Cerebellum (tissue), 4 donors: ENCODE measurements at places on chromosomes 7 and 10. TPM values are rescaled to one million over a fixed set of nuclear protein-coding genes. Genes with fewer than 3 reads are reported as not detected.

- DNase-seq, result no peak
Observed at GRCh38 chr7:83655951-83656556, 7.1 kb upstream of the SEMA3E start.

DNA sequence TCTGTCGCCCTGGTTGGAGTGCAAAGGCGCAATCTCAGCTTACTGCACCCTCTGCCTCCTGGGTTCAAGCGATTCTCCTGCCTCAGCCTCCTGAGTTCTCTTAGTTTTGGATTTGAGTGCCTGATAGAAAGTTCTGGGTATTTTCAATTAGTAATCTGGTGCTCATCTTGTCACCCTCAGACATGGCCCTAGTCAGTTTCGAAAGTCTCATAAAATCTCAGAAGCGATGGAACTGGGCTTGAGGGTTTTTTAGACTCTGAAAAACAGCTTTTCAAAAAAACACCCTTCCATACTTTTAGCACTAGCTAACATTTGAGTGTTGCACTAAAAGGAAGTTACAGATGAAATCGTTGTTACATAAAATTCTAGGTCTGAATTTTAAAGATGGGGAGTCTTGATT is 9.4 kb upstream of the PIP4K2A start:
- DNase-seq, result no peak

DNA sequence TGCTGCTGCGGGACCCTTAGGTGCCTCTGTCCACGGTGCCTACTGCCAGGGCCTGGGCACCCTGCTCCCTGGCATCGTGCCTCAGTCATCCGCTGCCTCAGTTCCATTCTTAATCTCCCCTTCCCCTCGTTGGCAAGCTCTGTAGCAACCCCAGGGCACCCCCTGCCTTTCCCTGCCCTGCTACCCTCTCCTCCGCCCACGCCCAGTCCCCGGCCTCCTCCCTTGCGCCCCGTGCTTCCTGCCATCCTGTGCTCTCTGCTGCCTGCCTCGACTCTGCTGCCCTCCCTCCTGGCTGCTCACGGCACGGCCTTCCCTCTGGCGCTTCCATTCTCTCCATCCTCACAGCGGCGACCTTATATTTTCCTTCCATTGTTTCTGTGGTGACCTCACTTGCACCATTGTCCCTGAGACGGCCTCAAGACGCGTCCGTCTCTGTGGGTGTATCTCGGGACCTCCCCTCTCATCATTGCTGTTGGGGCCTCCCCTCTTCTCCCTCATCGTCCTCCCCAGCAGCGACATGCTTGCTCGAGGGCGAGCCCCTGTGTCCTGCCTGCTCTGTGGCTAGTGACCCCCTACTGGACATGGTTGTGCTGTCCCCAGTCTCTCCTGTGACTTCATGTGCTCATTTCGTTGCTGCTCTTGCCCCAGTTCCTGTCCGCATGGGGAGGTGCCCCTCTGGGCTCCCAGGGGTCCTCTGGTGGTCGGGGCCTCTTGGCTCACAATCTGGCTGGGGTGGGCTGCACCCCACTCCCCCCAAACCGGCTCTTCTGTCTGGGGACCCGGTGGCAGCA is 35.3 kb downstream of the AGAP3 start:
- no peak for DNase-seq

DNA sequence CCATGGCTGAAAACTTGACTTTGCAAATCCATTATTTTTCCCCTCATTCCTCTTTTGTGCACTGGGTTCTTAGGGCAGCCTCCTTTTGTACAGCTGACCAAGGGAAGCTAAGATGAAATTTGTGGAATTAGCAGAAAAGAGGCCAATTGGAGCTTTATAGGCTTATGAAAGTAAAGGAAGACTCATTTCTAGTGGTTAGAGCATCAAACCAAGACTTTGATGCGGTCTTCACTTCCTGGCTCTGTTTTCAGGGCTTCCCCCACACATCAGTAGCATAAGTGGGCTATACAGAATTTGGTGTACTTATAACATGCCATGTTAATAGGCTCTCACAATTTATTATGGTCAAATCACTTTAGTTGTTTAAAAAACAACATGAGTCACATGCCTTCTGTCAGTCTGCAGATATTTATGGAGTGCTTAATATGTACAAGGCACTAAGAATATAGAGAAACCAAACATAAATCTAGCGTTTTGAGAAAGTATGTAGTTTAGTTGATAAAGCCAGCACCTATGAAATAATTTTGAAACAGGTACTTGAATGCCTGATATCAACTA is 5.7 kb downstream of the AUTS2 start:
- no peak for DNase-seq

GRCh38 chr7:107394276-107394675 is 75.6 kb upstream of the GPR22 start:
- no peak for DNase-seq

DNA sequence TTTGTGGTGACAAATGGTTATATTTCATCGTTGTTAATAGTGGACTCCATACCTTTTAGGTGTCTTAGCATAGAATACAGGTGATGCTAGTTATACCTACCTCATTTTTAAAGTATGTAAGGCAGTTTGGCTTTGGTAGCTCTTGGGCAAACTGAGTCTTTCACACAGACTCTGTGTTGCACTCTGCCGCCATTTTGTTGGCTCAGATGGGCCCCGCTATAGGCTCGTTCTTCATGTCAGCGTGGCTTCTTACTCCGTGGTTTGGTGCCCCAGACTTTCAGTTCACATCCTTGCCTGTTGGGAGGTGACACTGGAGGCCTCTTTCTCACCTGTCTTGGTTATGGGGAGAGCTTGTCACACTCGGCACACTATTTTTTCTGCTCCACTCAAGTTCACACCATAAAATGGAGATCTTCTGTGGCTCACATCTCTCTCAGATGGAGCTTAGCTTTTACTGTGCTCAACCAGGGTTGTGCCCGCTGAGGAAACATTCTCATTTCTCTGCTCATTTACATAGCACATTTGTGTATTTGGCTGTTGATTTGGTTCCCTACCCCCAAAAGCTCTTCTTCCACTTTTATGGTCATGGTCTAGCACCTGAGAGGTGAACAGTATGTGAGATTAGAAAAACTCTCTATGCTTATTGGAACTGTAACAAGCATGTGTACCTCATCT is 178.5 kb downstream of the ARID5B start:
- no peak for DNase-seq

DNA sequence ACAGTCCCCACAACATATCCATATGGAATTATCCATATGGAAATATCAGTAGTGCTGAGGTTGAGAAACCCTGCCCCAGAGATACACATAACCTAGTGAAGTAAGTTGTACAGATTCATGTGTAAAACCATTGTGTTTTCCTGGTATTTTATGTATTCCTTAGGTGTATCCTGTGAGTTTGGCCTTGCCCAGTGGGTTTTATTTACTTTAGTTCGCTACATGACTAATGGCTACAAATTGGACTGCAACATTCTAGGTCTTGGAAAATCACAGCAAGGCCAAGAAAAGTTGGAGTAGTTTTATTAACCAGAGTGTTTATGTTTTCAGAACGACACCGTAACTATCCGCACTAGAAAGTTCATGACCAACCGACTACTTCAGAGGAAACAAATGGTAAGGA is 1.4 kb downstream of the RPS24 start:
- no peak for DNase-seq

- no peak for DNase-seq
Observed at GRCh38 chr7:140053812-140054539, 8.8 kb downstream of the PARP12 start.

GRCh38 chr7:84256571-84256971 is 62.0 kb upstream of the SEMA3A start:
- no peak for DNase-seq

DNA sequence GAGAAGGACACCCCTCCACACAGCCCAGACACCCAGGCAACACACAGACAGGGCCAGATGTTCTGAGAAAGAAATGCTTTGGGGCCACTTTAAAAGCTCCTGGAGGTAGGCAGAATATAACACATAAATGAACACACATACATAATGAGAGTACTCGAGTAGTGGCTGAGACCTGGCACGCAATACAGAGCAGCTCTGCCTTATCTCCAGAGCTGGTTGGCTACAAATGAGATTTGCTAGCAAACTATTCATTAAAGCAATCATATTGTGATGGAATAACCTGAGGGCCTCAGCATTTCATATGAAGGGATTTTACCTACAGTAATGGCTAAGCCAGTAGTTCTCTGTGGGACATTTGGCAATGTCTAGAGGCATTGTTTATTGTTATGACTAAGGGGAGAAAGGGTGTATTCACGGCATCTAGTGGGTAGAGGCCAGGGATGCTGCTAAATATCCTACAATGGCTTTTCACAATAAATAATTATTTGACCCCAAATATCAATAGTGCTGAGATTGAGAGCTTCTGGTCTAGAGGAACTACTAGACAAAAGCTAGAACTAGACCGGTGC is 5.5 kb upstream of the IMPDH1 start:
- no peak for DNase-seq

GRCh38 chr7:131819891-131820290 is 263.5 kb upstream of the PODXL start:
- DNase-seq, result no peak

GRCh38 chr10:45592432-45592831 is 80.1 kb downstream of the ZFAND4 start:
- DNase-seq, result peak; percentile 36

GRCh38 chr10:57959318-57960006 is 308.2 kb downstream of the IPMK start:
- no peak for DNase-seq

GRCh38 chr10:6045314-6045848 is 16.8 kb downstream of the IL2RA start:
- DNase-seq, result no peak

- DNase-seq, result no peak
Observed at GRCh38 chr7:82823073-82823472, 339.6 kb downstream of the PCLO start.

DNA sequence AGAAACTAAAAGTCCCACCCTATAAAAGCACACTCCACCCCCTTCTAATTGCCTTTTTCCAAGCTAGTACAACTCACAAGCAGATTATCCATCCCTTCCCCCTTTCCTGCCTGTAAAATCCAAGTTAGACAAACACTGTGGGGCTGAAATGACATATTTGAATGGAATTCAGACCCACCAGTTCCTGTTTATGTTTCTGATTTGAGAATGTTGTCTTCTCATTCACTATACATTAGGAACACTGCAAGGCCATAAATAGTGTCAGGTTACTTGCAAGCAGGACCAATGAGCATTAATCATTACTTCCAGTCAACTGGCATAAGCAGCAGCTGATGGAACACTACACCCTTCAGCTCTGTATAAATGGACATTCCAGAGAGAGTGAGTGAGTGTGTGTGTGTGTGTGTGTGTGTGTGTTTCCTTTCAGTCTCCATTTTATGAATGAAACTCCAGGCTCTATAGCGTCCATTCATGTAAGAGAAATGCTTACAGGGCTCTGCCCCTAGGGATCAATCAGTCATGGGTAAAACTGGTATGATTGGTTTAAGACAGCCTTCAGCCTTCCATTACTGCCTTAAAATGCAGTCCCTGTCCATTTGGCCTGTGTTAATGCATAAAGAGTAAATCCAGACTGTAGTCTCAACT is 69.3 kb downstream of the ETV1 start:
- no peak for DNase-seq

GRCh38 chr7:78768859-78769258 is 684.6 kb downstream of the MAGI2 start:
- DNase-seq, result peak; percentile 16

GRCh38 chr10:72108830-72109635 is 20.7 kb upstream of the SPOCK2 start:
- DNase-seq, result no peak

DNA sequence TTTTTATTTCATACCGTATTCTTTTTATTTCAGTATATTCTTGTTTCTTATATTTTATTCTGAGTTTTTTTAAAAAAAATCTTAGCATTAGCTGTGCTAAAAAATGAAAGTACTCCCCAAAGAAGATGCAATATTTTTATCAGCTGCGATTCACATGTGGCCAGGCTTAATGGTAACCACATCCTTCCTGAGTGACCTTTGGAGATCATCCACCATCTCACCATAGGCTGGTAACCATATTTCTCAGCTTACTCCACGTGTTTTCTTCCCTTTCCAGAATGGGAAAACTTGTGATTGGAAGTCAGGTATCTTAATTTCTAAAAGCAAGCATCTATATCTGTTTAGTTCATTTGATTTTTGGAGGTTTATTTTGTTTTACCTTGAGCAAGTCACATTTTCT is 18.8 kb upstream of the LIPM start:
- no peak for DNase-seq

- DNase-seq, result no peak
Observed at GRCh38 chr10:125849448-125849847, 26.1 kb downstream of the BCCIP start.

DNA sequence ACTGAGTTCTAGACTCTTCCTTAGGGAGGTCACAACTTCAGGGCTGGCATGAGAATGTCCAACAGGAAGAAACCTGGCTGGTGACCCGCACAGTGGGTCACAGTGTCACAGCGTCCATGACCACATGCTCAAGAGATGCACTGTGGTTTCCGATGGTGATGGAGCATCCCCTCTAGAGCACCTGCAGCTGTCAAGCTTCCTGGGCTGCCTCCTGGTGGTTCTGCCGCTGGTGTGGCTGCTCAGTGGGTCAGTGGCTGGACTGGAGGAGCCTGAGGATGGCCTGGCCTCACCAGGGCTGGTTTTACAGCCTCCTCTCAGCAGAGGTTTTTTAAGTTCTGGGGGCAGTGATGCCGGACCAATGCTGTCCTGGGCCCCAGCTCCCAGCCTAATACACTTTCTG is 149.3 kb downstream of the SH3PXD2A start:
- DNase-seq, result no peak

DNA sequence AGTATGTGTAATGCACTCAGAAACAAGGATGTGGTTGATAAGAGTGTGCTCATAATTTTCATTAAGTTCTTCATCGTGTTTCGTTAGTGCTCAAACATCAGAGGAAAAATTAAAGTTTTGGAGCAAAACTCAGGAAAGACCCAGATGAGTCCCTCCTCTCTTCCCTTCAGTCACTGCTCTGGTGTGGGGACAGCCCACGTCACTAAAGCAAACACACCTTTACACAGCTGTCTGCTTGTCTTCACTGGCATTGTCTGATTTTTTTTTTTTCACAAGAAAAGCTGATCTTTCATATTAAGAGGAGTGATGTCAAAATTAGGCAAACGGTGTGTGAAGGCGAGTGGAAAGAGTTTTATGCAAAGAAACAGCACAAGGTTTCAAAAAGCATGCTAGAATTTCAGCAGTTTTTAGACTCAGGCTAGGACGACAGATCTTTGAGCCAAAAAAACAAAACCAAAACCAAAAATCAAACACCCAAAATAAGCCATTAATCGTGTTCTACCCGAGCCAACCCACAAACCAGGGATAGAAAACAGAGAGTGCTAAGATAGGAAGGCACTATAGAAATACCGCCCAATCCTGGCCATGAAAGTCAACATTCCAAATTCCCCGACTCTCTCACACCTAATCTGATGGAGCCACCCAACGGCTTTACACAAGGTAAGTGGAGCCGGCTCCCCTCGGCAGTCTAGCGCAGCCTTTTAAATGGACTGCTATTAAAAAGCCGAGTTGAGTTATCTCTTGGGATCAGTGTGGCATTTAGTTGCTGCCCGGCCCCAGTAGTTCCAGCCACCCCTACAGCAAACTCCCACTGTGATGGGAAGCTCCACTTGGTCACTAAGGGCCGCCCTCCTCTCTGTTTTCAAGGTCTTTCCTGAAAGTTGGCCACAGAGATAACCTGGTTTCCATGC is 27.9 kb upstream of the GATA3 start:
- no peak for DNase-seq

GRCh38 chr7:26507108-26507987 is 215.7 kb downstream of the SNX10 start:
- peak; percentile 52 for DNase-seq

The CXCL12 gene
- 90.7 TPM for total RNA-seq

The CYP17A1 gene
- not detected for total RNA-seq

The SPDYE1 gene
- 0.09 TPM for total RNA-seq

The PDZD7 gene
- total RNA-seq, result 5.9 TPM

The OR2A5 gene
- total RNA-seq, result not detected

The EPHB6 gene
- total RNA-seq, result 11.7 TPM

The SP8 gene
- total RNA-seq, result 0.18 TPM

The TSPAN13 gene
- 56.8 TPM for total RNA-seq

The MBL2 gene
- not detected for total RNA-seq

The TUBAL3 gene
- 0.27 TPM for total RNA-seq
